ENCODE measurements at places on chromosomes 13 and 19. TPM values are rescaled to one million over a fixed set of nuclear protein-coding genes. Genes with fewer than 3 reads are reported as not detected.

DNA sequence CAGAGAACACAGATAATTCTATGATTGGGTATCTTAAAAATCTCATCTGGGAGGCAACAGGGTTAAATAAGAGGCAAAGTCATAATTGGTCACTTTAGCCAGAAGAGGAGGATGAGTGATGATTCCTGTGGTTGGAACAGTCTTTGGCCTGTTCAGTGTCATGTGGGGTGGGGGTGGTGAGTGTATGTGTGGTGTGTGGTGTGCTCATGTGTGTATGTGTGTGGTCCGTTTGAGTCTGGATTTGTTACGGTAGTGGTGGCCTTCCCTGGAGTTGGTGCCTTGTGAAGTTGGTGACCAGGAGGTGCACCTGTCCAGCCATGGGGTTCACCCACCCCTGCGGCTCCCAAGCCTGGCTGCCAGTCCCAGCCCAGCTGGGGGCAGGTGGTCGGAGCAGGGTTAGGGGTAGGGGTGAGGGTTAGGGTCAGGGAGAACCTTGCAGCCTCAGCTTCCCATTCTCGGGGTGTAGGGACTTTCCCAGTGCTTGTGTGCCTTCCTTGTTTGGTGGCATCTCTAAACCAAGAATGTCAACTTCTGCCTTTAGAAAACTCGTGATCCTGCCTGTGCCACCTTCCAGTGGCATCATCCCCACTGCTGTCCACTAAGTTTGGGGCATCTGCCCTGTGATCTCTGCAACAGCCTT, 97.5 kb downstream of the RAB20 start:
- DNase-seq, result no peak

GRCh38 chr13:87783366-87783765, 112.2 kb downstream of the SLITRK5 start:
- DNase-seq, result no peak

GRCh38 chr13:45623516-45624090, 8.1 kb upstream of the ERICH6B start:
- DNase-seq, result no peak

GRCh38 chr13:30113551-30113950, 193.8 kb downstream of the KATNAL1 start:
- no peak for DNase-seq

DNA sequence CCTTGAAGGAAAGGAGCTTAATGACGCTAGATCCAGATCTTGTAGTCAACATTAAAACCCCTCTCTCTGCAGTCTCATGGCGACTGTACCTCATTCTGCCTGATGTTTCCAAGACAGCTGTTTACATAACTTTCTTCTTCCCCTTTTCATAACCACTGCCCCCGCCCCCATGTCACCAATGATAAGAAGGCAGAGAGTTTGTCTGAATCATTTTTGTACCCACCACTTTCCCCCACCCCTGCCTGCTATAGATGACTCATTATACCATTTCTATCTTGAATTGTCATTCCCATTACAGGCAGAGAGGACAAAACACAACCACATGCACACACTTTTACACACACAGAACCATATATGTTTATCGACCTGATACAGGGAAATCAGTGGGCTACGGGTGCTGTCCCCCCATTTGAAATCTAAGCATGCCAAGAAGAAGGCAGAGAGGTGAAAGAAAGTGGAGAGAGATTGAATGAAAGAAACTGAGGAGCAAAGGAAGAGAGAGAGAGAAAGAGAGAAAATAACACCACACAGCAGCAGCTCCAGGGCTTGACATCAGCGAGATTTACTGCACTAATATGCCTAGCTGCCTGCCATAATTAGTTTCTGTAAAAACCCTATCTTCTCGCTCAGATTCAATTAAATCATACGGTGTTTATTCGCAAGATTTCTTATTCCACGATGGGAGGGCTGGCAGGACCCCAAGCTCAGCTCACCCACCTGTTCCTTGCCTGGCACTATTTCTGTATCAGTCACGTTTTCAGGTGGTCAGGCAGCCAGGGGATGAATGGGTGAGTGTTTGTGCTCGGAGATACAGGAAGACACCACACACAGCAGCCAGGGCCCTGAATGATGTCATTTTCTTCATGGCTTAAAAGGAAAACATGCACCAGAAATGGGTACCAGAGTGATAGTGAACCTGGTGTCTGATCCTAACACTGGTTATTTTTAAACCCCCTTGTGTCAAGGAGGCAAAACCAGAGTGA, 114.3 kb upstream of the SERP2 start:
- DNase-seq, result peak; percentile 44

GRCh38 chr19:5434351-5434917, 20.8 kb upstream of the ZNRF4 start:
- no peak for DNase-seq

GRCh38 chr13:59658738-59659330, 504.9 kb downstream of the DIAPH3 start:
- no peak for DNase-seq

GRCh38 chr13:50128428-50128931, 113.2 kb downstream of the KCNRG start:
- DNase-seq, result no peak

- DNase-seq, result peak; percentile 49
These were observed at the start of gene C3 for GRCh38 chr19:6720369-6721137. Gene C3, minus strand, starts transcription at chr19:6720650. Its CDS starts 61 bp downstream, at chr19:6720589.

- DNase-seq, result no peak
These were observed 67.5 kb upstream of the DOCK9 start for GRCh38 chr13:99045396-99045795.

DNA sequence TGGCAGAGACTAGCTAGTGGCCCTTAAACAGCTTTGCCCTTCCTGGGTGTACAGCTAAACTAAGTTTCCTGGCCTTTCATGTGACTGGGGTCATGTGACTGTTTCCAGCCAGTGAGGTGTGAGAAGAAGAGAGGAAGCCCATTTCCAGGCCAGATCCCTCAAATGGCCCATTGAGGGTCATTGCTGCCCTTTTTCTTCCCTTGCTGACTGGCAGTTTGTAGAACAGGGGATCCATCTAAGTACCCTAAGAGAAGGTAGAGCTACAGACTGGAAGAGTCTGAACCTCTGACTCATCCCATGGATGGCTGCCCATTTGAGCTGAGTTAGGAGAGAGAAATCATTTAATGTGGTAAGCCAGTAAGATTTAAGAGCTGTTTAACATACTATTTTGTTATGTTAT, 2.8 kb downstream of the SWSAP1 start:
- no peak for DNase-seq

GRCh38 chr13:39415008-39415802, 187.8 kb downstream of the LHFPL6 start:
- DNase-seq, result peak; percentile 65

DNA sequence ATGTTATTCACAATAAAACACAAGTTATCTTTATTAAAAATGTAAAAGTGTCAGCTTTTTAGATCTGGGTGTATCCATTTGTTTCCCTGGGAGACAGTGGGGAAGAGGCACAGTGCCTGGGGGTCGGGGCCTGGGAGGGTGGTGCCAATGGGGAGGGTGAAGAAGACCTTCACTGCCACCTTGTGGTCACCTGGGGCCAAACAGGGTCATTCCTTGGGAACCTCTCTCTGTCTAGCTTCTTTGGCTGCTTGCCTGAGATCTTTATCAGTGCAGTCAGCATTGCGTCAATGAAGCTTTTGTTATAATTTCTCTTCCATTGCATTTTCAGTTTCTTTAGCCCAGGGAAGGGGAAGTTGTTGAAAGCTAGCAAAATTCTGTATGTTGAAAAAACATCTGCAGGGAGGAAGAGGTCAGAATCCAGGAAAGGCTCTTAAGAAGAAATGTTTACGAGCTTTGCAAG, 39.1 kb downstream of the PCDH8 start:
- peak; percentile 70 for DNase-seq

- DNase-seq, result no peak
These were observed 164.2 kb downstream of the ABCC4 start for GRCh38 chr13:95137096-95137495.

GRCh38 chr13:31011901-31012654, 79.6 kb downstream of the TEX26 start:
- DNase-seq, result no peak

GRCh38 chr19:56566904-56567273, 379 bp upstream of the ZNF470 start:
- peak; percentile 64 for DNase-seq

GRCh38 chr19:2351591-2351990, 8.5 kb upstream of the TMPRSS9 start:
- DNase-seq, result no peak

DNA sequence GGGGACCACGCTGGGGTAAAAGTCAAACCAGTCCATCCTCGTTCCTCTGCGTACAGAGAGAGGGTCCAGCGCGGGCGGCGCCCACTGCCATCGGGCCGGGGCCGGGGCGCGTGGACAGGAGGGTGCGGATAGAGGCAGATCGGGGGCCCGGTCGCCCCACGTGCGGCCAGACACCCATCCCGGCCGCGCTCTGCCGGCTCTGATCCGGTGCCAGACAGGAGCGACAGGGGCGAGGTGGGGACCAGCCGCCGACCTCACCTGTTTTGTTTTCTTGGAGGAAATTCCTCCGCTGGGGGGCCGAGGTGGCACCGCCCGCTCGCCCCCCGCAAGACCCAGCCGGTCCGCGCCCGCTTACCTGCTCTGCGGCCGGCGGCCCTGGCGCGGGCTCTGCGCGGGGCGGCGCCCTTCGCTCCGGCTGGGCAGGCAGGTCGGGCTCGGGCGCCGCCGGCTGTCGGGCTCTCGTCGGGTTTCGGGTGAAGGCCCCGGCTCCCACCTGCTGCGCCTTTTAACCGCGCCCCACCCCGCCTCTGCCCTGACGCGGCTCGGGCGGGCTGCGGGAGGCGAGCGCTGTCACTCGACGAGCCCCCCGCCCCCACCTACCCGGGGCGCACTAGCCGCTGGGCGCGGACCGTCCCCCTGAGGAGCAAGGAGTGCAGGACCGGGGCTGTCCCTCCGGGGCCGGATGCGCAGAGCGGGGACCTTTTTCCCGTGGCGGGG, at the start of gene GJB6:
GJB6 (minus strand) TSS at position 481 of the 717 bp plus-strand sequence. CDS start 8,839 bp downstream, outside the sequence.
- DNase-seq, result no peak

DNA sequence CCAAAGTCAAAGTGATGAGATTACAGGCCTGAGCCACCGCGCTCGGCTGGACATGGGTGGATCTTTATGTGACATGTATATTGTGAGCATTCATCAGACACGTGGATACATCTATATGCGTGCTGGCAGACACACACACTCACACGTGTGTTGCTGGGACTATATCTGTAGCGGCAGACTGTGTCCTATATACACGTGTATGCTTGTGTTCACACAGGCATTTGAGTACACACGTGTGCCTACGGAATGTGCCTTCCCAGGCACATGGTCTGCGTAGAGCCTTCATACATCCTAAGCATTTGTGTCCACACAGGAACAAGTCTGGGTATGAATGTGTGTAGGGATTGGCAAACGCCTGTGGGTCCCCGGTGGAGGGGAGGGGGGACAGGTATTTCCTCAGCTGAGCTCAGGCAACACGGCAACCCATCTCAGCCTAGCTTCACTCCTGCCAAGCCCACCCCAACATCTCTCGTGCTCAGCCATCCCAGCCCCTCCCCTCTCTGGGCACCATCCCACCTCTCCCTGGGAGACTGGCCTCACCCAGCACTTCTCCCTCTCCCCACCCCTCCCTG, 2.6 kb downstream of the UNC13A start:
- DNase-seq, result no peak

DNA sequence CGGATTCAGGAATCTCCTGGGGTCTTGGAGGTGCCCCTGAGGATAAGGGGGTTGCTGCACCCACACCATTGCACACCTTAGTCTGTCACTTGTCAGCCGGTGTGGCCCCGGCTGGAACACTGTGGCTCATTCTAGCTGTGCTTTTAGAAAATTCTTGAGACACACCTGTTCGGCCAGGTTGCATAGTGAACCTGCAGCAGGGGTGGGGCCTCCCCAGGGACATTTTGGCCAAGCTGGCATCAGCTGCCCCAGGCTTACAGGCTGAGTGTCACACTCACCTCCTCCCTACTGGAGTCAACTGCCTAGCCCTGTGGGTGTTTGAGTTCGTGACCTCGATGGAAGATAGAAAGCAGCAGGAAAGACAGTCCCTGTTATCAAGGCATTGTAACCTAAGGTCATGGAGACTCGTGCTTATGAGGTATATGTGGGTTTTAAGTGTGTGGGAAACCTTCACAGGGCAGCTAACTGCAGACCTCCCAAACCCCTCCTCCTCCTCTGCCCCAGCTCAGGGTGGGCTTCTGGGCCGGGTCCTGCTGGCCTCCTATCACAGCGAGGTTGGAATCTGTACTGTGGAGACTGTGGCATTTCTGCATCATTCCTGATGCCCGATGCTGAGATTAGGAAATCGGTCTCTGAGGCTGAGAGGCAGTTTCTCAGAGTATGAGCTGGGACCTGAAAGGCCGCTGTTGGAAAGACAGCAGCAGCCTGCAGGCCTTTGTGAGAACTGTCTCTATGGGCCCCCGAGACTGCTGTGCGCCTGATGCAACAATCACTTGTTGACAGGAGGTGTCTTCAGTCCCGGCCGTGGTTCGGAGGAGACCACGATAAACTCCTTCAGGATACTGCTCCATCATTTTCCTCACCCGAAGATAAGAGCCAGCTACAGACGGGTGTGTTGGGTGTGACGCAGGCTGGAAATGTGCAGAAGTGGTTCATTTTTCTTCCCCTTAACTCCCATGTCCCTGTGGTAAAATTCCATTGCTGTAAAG, 72.2 kb downstream of the ATP11A start:
- DNase-seq, result peak; percentile 7

- no peak for DNase-seq
These were observed 543.1 kb upstream of the SLITRK5 start for GRCh38 chr13:87128036-87128435.

DNA sequence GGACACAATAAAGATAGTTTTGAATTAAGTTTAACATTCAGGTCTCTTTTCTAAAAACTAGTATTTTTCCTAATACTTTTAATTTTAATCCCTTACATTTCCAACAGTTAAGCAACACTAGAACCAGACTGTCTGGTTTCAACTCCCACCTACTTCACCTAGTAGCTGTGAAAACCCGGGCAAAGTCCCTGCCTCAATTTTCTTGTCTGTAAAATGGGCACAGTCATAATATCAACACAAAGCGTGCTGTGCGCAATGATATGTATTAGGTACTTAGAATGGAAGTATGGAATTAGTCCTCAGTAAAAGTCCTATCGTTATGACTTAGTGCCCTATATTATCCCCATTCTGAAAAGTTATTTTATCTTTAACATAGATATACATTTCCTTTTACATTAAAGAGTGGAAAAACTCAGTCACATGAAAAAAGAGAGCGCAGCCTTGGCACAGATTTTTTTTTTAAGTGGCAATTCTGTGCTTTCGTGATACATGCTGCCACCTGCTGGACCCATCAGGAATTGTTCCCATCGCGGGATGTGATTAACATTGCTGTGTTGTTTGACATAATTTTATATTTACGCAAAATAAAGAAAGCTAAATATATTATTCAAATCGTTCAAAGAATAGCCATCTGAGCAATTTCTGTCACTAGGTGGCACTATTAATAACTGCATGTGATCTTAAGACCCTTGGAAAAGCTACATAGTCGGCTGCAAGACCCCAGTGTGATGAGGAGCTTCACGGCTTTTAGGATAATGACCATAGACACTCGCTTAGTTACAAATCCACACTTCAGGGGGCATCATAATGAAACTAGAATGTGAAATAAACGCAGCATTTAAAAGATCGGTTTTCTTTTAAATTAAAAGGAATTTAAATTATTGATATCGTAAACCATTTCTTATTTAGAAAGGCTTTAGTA, 59.9 kb downstream of the LIG4 start:
- no peak for DNase-seq

Gene HNRNPUL1
- total RNA-seq, result 125 TPM

Gene FSD1
- total RNA-seq, result 1.2 TPM

Gene GPR12
- 0.16 TPM for total RNA-seq

Gene ZNF813
- total RNA-seq, result 0.82 TPM

Gene IER2
- 43.3 TPM for total RNA-seq

Gene SERPINE3
- total RNA-seq, result not detected

Gene CALR3
- not detected for total RNA-seq

Gene TMEM59L
- total RNA-seq, result 0.50 TPM
